ENCODE measurements at places on chromosomes 4 and X.

DNA sequence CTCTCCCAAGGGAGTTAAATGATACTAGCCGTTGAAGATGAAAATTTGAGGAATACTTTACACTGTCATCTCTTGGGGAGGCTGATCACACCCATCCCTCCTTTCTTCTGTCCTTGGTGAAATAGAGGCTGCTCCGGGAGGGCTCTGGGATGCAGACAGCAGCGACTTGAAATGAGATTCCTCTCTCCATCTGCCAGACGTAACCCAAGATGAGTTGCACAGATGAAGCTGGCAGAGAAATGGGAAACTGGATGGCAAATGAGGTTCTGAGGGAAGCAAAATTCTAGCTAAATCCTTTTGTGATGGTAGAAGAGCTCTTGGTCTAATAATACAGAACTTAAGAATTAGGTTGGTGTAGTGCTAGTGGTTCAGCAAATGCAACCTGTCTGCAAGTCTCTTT, 201.4 kb downstream of the AASDH start:
- no peak for DNase-seq
- no peak overlapping the region for H3K27ac ChIP-seq
- H3K4me3 ChIP-seq = no peak overlapping the region

GRCh38 chr4:2646396-2647149, 109.6 kb downstream of the TNIP2 start:
- no peak overlapping the region for H3K4me3 ChIP-seq
- H3K36me3 ChIP-seq = peaks cover 94% of the 10 kb centered on the region
- DNase-seq = no peak
- no peak overlapping the region for H3K27ac ChIP-seq
- no peaks in the 10 kb centered on the region for H3K4me1 ChIP-seq

GRCh38 chr4:77819404-77819842, 255 bp upstream of the CNOT6L start:
- peak overlapping the region; percentile 97 for H3K4me3 ChIP-seq
- peaks cover 1% of the 10 kb centered on the region for H3K4me1 ChIP-seq
- no peak for DNase-seq
- no peaks in the 10 kb centered on the region for H3K36me3 ChIP-seq

GRCh38 chrX:11588097-11588496, 77.6 kb downstream of the ARHGAP6 start:
- no peaks in the 10 kb centered on the region for H3K4me1 ChIP-seq
- no peaks in the 10 kb centered on the region for H3K27me3 ChIP-seq
- DNase-seq = no peak
- H3K27ac ChIP-seq = no peak overlapping the region
- H3K4me3 ChIP-seq = no peak overlapping the region

GRCh38 chr4:143381189-143382118, 44.8 kb downstream of the GAB1 start:
- peaks cover 1% of the 10 kb centered on the region for H3K36me3 ChIP-seq
- H3K27ac ChIP-seq = no peak overlapping the region
- DNase-seq = no peak
- peaks cover 19% of the 10 kb centered on the region for H3K4me1 ChIP-seq
- no peak overlapping the region for H3K4me3 ChIP-seq
- no peaks in the 10 kb centered on the region for H3K27me3 ChIP-seq

All from neuronal stem cell (in vitro differentiated cells).